ENCODE measurements at places on chromosomes 3 and 15.

- DNase-seq: no peak
Measured at GRCh38 chr15:67869701-67870100, 29.9 kb upstream of the RNU6-1 start.

DNA sequence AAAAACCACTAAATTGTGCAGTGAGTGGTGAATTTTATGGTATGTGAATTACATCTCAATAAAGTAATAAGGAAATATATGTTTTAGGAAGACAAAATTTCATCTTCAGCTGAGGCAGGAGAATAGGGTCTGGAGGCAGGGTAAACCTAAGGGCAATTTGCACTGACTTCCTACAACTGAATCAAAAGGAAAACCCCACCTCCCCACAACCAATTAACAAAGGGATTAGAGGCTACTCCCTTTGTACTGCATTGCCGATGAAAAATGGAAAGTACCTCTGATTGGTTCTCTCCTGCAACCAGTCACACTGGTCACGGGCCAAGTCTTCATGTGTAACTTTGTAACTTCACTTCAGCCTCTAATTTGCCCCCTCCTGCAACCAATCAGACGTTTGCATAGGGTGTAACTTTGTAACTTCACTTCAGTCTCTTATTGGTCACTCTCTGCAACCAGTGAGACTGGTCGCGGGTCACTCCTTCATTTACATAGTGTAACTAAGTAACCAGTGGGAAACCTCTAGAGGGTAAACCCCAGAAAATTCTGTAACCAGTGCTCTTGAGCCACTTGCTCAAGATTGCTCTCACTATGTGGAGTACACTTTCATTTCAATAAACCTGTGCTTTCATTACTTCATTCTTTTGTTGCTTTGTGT is 244.5 kb downstream of the CNTN4 start:
- DNase-seq: no peak

GRCh38 chr3:168472783-168473182 is 377.1 kb upstream of the GOLIM4 start:
- no peak for DNase-seq

DNA sequence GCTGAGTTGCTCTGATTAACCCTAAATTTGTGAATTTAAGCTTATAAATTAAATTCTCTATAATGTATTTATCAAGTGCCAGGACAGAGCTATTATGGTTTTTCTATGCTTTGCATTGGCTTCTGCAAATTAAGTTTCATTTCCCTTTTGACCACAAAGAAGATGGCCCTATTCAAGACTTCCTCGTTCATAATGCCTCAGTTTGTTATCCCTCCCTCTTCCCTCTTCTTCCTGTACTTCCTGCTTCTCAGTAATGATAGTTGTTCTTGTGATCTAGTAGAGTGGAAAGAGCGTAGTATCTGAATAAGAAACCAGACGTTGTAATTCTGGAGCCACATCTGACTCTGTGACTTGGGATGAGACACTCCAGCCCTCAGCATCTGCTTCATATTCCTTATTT is 118.7 kb downstream of the CACNA1D start:
- no peak for DNase-seq

GRCh38 chr15:41018534-41018933 is 65.3 kb downstream of the CHAC1 start:
- no peak for DNase-seq

DNA sequence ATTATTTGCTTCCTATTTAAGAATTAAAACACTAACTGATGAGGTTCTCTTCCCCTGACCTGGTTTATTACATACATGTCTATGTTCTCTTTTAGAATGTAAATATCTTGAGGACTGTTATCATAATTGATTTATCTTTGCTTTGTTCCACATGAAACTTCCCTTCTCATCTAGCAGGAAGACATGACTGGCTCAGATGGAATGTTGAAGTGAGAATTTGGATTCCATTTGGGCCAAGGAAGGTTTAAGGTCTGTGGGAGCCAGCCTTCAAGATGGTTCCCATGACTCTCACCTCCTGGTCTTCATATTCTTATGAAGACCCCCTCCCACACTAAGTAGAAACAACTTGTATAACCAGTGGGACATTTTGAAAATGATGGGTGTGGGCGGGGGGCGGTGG is 222.2 kb upstream of the GADL1 start:
- DNase-seq: no peak

GRCh38 chr15:82855286-82856100 is 46.1 kb downstream of the WHAMM start:
- no peak for DNase-seq

DNA sequence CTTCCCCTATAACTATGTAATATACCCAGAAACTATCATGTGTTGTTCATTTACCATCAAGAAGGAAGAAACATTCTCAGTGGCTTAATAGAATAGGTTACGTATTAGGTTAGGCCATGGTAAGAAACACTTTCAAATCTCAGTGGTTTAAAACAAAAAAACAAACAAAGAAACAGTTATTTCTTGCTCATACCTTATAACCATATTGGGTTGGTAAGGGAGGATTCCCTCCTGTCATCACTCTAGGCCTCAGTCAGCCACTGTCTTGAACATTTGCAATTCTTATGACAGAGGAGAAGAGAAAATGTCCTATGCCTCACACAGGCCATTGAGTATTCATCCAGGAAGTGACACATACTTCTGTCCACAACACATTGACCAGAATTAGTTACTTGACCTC is 727.7 kb upstream of the NECTIN3 start:
- DNase-seq: no peak

- DNase-seq: no peak
Measured at GRCh38 chr15:76342382-76343201, 6.0 kb downstream of the ISL2 start.

DNA sequence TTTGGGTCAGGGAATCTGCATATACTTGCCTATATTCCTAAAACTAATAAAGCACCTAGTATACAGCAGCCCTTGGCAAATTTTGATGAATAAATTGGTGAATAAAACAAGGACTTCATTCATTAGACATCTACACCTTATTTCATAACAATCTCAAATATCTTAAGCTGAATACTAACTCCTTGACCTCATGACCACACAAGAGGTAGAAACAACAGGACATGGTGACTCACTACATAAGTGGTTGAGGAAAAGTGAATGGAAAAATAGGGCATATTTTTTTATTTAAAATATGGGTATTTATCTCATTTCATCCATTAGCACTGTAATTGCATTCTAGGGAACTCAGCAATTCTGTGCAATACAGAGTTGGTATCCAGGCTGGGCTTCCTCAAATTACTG is 7.8 kb upstream of the STAC start:
- no peak for DNase-seq

DNA sequence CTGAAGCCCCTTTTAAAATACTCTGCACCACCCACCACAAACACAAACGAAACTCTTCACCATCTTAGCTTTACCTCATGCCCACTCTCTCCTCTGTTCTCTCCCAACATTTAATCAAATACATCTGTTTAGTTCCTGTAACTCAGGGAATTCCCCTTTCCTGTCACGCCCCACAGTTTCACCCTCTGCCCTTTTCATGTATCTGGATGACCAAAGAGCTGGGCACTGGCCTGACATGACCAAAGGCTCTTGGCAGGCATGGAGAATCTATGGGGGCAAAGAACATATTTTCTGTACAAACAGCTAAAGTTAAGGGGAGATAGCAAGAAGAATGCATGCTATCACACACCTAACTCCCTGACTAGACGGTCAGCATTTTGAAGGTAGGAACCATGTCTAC is 270.0 kb downstream of the TBL1XR1 start:
- DNase-seq: no peak

- DNase-seq: no peak
Measured at GRCh38 chr3:141845407-141846049, 30.9 kb upstream of the ATP1B3 start.

- DNase-seq: no peak
Measured at GRCh38 chr15:37877851-37878741, 56.3 kb upstream of the TMCO5A start.
